ENCODE measurements at places on chromosomes 11 and 22.

GRCh38 chr11:64510759-64511158, 80.3 kb upstream of the SLC22A12 start:
- DNase-seq, result no peak

- DNase-seq, result no peak
Observed at GRCh38 chr11:77710358-77710757, 72.8 kb upstream of the CLNS1A start.

- no peak for DNase-seq
Observed at GRCh38 chr11:39678996-39679395, 1780.5 kb downstream of the LRRC4C start.

GRCh38 chr11:45226901-45227300, 59.2 kb downstream of the SYT13 start:
- no peak for DNase-seq

GRCh38 chr22:29695129-29695926, 24.5 kb upstream of the CABP7 start:
- DNase-seq, result no peak

DNA sequence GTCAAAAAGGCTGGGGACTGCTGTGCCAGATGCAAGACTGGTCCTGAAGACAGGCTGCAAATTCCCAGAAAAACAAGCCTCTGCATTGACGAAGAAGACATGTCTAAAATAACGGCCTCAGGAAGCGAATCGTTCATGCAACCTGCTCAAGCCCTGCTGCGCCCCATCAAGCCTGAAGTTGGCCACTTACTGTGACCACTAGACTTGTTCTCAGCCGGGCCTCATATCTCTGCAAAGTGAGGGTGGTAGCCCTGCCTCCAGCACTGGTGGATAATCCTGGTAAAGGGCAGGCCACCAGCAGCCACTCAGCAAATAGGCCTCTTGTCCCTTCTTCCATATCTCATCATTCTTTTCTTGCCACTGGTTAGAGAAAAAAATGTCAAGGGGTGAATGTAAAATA, 11.8 kb downstream of the LTO1 start:
- DNase-seq, result no peak

DNA sequence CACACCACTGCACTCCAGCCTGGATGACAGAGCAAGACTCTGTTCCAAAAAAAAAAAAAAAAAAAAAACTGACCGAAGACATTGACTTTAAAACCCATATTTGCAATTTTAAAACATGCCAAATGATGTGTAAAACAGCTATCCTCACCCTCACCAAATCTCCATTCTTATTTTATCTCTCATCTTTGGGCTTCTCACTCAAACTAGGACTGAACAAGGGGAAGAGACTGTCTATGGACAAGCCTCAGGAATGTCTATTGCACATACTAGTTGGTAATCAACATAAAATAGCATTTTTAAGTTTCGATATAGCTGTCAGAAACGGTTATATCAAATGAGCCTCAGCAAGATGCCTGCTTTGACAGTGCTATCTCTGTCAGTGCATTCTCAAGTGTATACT, 7.9 kb upstream of the CHRNA10 start:
- no peak for DNase-seq

- DNase-seq, result no peak
Observed at GRCh38 chr11:90845126-90845525, 622.3 kb upstream of the CHORDC1 start.

DNA sequence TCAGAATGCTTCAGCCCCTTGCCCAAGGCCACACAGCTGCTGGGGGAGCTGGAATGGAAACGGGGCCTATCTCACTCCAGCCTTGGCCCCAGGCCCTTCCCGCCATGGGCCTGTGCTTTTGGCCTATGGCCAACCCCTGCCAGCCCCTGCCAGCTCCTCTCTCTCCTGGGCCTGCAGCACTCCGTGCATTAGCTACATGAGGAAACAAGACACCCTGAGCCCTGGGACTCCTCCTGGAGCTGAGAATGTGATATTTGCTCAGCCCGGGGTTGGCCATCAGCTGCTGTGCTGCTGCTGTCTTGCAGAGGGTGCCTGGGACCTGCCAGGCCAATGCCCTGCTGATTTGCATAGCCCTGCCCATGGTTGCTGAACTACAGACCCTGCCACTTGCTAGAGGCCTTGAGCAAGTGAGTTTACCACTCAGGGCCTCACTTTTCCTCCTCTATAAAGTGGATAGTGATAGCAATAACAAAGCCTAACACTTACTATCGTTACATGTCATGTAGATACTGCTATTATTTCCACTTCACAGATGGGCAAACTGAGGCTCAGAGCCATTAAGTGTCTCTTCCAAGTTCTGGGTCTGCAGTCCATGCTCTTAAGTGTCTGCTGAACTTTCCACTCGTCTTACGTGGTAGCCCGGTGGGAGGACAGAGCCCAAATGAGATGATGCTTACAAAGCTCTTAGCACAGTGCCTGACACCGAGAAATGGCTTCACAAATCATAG, 99.6 kb downstream of the KIAA1671 start:
- no peak for DNase-seq

DNA sequence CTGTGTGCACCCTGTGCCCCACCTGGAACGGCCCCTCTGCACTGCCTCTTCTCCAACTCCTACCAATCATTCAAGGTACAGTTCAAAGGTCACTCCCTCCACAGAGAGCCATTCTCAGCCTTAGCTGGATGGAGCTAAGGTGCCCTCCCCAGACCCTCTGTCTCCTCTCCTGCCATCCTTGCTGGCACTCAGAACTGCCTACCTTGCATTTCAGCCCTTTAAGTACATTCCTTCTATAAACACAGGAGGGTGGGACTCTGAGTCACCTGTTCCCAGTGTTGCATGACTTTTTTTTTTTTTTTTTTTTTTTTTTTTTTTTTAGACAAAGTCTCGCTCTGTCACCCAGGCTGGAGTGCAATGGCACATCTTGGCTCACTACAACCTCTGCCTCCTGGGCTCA, 8.6 kb downstream of the TTLL1 start:
- DNase-seq, result no peak

DNA sequence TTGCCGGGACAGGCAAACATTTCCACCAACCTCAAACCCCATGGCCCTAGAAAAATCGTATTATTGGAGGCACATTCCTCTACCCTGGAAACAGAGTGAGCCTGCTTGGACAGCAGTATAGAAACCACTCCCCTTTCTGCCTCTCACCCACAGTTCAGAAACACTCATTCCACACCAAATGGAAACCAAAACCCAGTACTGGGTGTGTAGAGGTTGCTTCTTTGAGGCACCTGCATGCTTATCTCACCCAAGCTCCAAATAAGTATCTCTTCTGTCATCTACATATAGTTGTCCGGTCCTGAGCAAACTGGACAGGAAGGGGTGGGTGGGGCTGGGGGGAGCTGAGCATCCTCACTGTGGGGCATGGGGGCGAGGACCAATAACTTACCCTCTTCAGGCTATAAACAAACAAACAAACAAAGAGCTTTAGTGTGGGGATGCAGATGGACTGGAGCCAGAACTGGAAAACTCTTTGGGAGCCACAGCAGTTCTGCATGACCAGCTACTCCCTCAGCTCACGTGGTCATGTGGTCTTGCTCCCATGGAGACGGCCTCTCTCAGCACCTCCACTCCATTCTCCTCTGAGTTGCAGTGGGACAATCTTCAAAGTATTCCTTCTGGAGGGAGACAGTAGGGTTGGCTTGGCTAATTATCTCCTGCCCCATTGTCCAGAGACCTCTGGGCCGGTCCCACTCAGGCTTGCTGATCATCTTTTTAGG, 1.0 kb upstream of the PLAAT2 start:
- no peak for DNase-seq

DNA sequence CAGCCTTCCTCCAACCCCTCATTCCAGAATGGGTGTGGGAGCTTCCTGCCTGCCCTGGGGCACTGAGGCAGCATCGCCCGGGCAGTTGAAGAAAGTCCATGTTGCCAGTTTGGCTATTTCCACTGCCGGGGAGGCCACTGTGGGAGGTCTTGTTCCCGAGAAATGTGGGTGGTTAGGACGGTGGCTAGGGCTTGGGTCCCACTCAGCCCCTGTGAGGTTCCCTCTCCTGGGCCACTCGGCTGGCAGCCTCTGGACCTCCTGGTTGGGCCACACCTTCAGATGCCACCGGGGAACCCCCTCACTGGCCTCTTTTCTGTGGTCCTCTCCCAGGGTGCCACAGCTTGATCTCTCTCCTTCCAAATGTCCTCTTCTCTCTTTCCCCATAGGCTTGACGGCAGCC, 5.1 kb upstream of the PPP6R3 start:
- DNase-seq, result no peak

DNA sequence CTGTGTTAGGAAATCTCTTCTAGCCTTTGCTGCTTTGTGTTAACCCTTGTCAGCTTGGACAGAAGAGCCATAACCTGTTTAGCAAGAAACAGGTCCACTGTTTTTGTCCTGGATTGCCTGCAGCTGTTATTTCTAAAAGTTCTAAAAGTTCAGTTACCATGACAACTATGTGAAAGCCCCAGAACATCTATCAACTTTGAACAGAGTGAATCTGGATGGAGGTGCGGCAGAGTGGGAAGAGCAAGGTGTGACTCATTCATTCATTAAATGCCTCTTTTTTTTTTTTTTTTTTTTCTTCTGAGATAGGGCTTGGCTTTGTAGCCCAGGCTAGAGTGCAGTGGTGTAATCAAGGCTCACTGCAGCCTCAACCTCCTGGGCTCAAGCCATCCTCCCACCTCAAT, 50.5 kb downstream of the RBX1 start:
- no peak for DNase-seq

- no peak for DNase-seq
Observed at GRCh38 chr11:120381401-120381800, 45.2 kb downstream of the ARHGEF12 start.

- no peak for DNase-seq
Observed at GRCh38 chr11:71119656-71120269, 132.6 kb downstream of the SHANK2 start.

DNA sequence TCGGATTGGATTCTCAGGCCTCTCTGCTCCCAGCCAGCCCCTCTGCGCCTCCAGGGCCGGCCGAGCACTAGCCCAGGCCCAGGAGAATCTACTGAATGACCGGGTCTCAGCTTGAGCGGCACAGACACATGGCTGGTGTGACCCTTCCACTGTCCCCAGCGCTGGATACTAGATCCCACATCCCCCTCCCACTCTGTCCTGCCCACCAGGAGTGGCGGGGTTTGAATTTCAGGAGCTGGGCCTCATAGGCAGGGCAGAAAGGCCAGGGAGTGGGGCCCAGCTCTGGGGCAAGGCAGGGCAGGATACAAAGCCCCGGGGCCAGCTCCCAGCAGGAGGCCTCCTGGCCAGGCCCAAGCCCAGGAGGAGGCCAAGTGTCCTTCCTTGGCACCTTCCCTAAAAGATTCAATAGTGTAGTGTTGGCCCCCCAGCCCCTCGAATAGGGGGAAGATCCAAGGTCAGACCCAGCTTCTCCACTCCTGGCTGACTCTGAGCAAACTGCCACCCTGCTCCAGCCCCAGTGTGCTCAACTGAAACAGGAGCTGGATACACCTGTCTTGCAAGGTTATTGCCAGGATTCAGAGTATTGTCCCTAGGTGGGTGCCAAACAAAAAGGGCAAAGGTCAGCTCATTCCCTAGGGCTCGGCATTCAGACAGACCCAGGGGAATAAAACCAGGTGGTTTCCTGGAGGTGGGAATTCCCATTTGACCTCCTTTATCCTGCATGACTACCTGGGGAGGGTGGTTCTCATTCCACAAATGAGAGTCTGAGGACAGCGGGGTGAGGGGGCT, 22.5 kb upstream of the TCF20 start:
- no peak for DNase-seq

Measured in GDM1 (cell line).